ENCODE measurements at places on chromosomes 4 and X.

GRCh38 chr4:12319765-12320164, 891.1 kb upstream of the HS3ST1 start:
- DNase-seq: no peak

DNA sequence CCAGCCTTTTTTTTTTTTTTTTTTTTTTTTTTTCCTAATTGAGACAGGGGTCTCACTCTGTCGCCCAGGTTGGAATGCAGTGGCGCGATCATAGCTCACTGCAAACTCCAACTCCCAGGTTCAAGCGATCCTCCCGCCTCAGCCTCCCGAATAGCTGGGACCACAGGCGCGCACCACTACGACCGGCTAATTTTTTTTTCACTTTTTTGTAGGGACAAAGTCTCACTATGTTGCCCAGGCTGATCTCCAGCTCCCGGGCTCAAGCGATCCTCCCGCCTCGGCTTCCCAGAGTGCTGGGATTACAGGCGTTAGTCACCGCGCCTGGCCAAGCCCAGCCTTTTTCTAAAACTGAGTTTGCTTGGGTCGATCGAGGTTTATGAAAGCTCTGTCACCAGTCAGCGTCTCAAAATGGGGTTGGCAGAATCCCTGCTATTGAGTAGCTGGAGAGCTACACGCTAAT, 1.3 kb upstream of the OTUD5 start:
- no peak for DNase-seq

DNA sequence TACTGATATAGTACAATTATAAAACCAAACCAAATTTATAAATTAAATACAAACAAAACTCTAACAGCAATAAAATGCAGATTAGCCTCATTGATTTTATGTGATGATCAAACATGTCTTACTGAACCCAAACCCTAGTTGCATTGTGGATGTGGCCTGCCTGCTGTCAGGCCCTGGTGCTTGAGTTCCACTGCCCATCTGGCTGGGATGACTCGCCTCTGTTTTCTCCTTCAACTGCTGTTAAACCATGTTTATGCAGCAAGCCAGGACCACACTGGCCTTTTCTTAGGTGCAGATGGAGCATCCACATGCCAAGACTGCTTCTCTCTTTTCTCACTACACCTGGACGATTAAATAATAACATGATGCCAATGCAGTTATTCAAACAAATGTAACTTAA, 22.6 kb downstream of the NAP1L5 start:
- no peak for DNase-seq

DNA sequence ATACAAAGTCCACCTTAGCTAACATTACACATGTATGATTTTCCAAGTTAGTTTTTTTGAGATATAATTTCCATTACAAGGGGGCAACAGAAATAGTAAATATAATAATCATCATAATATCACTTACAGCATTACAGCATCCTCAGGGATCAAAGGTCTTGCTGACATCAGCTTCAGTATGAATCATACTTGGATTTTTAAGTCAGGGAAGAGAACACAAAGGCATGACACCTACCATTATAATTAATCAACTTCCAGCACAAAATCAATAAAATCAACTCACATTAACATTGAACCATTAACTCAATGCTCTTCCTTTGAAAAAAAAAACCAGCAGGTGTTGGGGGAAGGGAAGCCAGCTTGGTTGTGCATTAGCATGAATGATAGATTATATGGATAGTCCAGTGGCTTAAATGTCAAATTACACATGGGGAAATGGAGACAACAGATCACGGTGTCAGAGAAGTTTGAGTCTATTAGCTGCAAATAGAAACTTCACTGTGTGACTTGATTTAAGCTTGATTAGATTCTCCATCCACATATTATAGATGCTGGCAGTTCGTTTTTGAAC, 66.9 kb upstream of the CAPN6 start:
- DNase-seq: no peak

- no peak for DNase-seq
Observed at GRCh38 chr4:74096265-74096980, 2.6 kb downstream of the CXCL2 start.

DNA sequence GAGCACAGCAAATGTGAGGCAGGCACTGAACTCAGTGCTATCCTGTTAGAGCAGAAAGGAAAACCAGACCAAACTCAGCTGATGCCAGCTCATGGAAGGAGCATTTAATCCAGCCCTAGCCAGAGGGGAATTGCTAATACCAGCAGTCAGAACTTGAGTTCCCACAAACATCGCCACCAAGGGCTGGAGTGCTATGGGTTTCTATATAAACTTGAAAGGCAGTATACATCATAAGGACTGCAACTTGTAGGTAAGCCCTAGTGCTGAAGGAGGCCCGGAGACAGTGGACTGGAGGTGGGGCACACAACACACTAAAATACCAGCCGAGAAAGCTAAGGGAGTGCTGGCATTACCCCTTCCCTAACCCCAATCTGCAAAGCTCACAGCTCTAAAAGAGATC, 440.2 kb downstream of the PRR32 start:
- DNase-seq: no peak

GRCh38 chr4:94827481-94828110, 69.8 kb downstream of the BMPR1B start:
- DNase-seq: no peak

GRCh38 chrX:34487364-34487763, 169.7 kb downstream of the TMEM47 start:
- DNase-seq: no peak
